ENCODE measurements at places on chromosomes 13 and 19. TPM values are rescaled to one million over a fixed set of nuclear protein-coding genes. Genes with fewer than 3 reads are reported as not detected.

Gene ZNF66
- total RNA-seq, result 4.8 TPM

Gene ZNF628
- 2.6 TPM for total RNA-seq

Gene ZNF132
- total RNA-seq, result 7.0 TPM

Gene HTR2A
- under 0.01 TPM for total RNA-seq

Gene ATP8B3
- total RNA-seq, result 2.0 TPM

Gene CD22
- total RNA-seq, result 1.4 TPM

Gene TEKTIP1
- total RNA-seq, result not detected

Gene RNF225
- 0.37 TPM for total RNA-seq

Gene NAPA
- total RNA-seq, result 59.4 TPM

Gene FSD1
- total RNA-seq, result 2.6 TPM

Gene CCL25
- not detected for total RNA-seq

Gene C3
- 19.1 TPM for total RNA-seq

Gene DENND1C
- under 0.01 TPM for total RNA-seq

Gene ADAMTSL5
- total RNA-seq, result 1.6 TPM

Gene TRAPPC2B
- total RNA-seq, result 7.3 TPM

Gene ARHGEF18
- 15.8 TPM for total RNA-seq

Gene EPS8L1
- total RNA-seq, result 0.98 TPM

Gene SHISA2
- total RNA-seq, result not detected

Gene PDE4C
- not detected for total RNA-seq

Gene SERTM1
- total RNA-seq, result not detected

Gene KASH5
- total RNA-seq, result not detected

Gene URI1
- total RNA-seq, result 63.9 TPM

Gene FGF21
- total RNA-seq, result not detected

Gene LILRA2
- not detected for total RNA-seq

Gene ONECUT3
- total RNA-seq, result not detected

Gene RFPL4AL1
- total RNA-seq, result not detected

Gene BEST2
- not detected for total RNA-seq

Gene KIR3DL1
- not detected for total RNA-seq

Gene IGFL3
- total RNA-seq, result not detected

Gene ENOX1
- total RNA-seq, result 9.6 TPM

Gene ATP8A2
- total RNA-seq, result under 0.01 TPM

Gene IGFL2
- total RNA-seq, result not detected

Gene PEAK3
- total RNA-seq, result not detected

Gene CDX2
- not detected for total RNA-seq

Gene PLIN3
- total RNA-seq, result 287 TPM

Gene KLK14
- not detected for total RNA-seq

Gene ELAVL3
- total RNA-seq, result not detected

Gene CADM4
- 0.59 TPM for total RNA-seq

Gene ZNF610
- total RNA-seq, result 0.78 TPM

Gene DMKN
- 23.1 TPM for total RNA-seq

Gene GPR12
- not detected for total RNA-seq

Gene BRME1
- 0.78 TPM for total RNA-seq

Gene CBY2
- not detected for total RNA-seq

Gene SLC10A2
- total RNA-seq, result not detected

Gene OR4F17
- total RNA-seq, result not detected

Gene COX7A1
- total RNA-seq, result 3.3 TPM

Gene ANGPTL8
- total RNA-seq, result not detected

Gene PROZ
- total RNA-seq, result not detected

Measured in subcutaneous preadipocyte (primary cell).